ENCODE measurements at places on chromosomes 11 and 22. TPM values are rescaled to one million over a fixed set of nuclear protein-coding genes. Genes with fewer than 3 reads are reported as not detected.
A peak's percentile ranks its signal among the peaks of the same experiment; 100 is the strongest.

DNA sequence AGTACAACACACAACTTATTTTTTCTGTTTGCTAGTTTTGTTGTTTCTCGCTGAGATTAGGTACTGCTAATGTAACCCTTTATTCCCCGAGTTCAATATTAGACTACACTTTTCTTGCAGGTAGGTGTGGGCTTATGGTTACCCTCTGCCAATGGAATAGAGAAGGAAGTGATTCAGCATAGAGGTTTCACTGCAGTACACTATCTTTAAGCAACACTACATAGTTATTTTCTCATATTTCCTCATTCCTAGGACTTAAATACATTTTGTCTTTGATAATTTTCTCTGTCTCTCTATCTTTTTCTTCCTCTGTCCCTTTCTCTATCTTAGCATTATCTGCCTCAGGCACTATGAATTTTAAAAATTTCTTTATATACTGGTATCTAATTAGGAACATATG lies 791.0 kb downstream of the FAM181B start:
- no peak for DNase-seq
- no peaks in the 10 kb centered on the region for H3K27me3 ChIP-seq
- H3K27ac ChIP-seq, result no peak overlapping the region
- no peak overlapping the region for H3K4me3 ChIP-seq

DNA sequence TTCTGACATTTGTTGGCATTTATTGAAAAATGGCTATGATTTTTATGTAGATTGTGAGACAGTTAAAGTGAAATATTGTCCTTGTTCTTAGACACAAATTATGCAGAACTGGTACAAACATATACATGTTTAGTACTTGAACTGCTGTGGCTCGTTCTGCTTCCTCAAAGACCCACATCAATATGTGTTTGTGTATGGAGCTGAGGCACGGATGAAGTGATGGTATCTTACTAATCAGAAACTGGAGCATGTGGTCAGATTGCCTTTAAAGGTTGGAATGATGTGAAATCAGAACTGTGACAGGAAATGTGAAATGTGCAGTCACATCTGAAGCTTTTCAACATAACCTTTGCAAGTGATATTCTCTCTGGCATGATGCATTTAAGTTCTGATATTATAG lies 130.4 kb downstream of the NAV2 start:
- H3K4me3 ChIP-seq, result no peak overlapping the region
- H3K36me3 ChIP-seq, result no peaks in the 10 kb centered on the region
- DNase-seq, result no peak
- H3K4me1 ChIP-seq, result peaks cover 8% of the 10 kb centered on the region
- no peaks in the 10 kb centered on the region for H3K27me3 ChIP-seq

DNA sequence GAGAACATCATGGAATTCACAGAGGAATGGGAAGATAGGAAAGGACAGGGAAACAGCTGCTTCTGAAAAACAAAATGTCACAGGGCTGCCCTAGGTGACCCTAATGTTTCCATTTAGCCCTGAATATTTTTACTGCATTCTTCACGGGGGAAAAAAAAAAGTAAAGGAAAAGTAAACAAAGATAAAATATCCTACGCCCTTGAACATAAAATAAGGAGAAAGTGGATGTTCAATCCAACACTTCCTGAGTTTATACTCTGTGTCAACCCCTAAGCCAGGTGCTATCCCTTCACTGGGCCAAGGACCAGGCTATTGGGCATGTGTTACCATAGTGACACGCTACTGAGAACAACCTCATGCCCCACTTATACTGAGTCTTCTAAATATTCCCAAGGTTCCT lies 84.7 kb downstream of the FAM76B start:
- H3K4me3 ChIP-seq, result no peak overlapping the region
- no peaks in the 10 kb centered on the region for H3K36me3 ChIP-seq
- no peaks in the 10 kb centered on the region for H3K27me3 ChIP-seq
- peak overlapping the region; percentile 1 for H3K27ac ChIP-seq

OSM gene
- total RNA-seq, result 0.17 TPM

TTC9C gene
- total RNA-seq, result 14.1 TPM

SHANK3 gene
- total RNA-seq, result 22.5 TPM

- no peak overlapping the region for H3K27ac ChIP-seq
- DNase-seq, result no peak
- peaks cover 19% of the 10 kb centered on the region for H3K27me3 ChIP-seq
- no peak overlapping the region for H3K4me3 ChIP-seq
- no peaks in the 10 kb centered on the region for H3K4me1 ChIP-seq
- no peaks in the 10 kb centered on the region for H3K36me3 ChIP-seq
Measured at GRCh38 chr11:33475993-33476392, 218.8 kb downstream of the HIPK3 start.

DNA sequence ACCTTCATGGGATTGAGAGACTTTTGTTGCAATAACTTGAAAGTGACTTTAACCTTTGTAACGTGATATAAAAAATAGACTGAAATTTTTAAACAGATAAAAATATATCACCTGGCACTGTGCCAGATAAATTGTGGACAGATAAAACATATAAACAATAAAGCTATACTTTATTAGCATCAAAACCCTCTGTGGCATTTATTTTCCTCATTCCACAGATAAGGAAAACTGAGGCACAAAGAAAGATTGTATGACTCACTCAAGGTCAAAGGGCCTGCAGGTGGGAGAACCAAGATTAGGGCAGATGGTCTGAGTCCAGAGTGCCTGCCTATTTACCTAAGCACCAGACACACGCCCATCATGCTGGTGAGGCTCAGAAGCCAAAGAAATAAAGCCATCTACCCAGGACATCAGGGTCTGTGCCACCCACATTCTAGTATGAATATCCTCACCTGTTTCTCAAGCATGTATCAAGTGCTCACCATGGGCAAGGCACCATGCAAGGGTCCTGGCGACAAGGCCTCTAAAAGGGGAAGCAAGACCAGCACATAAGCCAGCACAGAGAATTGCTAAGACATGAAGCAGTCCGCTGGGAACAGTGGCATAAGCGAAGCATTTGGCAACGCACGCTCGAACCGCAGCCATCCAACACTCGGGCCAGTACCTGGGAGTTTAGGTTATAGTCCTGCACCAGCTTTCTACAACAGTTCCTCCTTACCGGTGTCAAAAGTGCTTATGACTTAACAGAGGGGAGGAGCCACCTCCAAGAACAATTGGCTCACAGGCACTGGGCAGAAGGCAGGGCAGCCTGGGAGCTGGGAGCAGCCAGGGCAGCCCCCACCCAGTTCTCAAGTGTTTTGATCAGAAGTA lies 17.6 kb downstream of the MYH9 start:
- H3K4me3 ChIP-seq, result peak overlapping the region; percentile 27
- peaks cover 98% of the 10 kb centered on the region for H3K4me1 ChIP-seq
- peak; percentile 62 for DNase-seq
- H3K36me3 ChIP-seq, result peaks cover 3% of the 10 kb centered on the region

IL17REL gene
- not detected for total RNA-seq

OR5T1 gene
- not detected for total RNA-seq
